Kidney (tissue), 22 donors: ENCODE measurements at places on chromosomes 12 and 14. TPM values are rescaled to one million over a fixed set of nuclear protein-coding genes. Genes with fewer than 3 reads are reported as not detected.

GRCh38 chr12:113422030-113422885 lies at the start of gene SDSL:
Gene SDSL, plus strand, starts transcription at chr12:113422380. Its CDS starts 5,603 bp downstream, at chr12:113427983.
- peak; percentile 89 for DNase-seq

GRCh38 chr12:47811581-47812484 lies 7.9 kb downstream of the HDAC7 start:
- no peak for DNase-seq

DNA sequence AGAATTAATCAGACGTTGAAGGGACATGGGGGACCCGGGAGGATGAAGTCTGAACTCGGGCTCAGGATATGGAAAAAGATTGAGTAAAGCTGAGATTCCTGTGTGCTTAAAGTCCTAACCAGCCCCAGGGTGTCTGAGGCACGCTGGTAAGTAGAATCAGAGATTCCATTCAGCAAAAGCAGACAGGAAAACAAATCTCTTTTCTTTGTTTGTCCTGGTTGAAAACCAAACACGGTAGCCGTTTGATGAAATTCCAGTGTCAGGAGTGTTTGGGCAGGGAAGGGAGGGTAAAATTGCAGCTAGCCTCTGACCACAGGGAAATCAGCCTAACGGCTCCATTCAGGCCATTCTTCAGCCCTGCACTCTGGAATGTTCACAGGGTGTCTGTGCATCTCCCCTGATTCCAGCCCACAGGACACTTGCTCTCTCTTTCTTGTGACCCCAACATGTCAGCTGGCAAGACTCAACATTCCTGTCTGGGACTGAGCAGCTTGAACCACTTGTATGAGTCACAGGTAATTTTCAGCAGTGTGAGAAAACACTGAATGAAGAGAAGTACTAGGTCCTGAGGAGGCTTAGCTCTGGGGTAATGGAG lies 31.0 kb downstream of the NINJ2 start:
- peak; percentile 37 for DNase-seq

PTPRR gene
- polyA plus RNA-seq: 0.86 TPM

DNA sequence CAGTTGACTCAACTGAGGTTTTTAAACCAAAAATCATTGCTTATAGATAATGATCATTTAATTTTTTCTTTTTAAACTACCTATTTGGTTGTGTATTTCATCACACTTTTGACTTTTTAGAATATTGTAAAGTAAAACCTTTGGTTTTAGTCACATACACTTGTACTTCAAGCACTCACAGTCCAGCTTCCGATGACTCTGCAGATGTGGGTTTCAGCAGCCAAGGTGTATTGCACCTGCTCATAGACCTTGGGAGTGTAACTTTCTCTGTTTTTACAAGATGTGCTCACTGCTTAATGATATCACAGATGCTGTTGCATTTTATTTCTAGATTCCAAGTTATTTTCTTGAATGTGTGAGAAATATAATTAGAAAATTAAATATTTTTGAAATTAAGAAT lies 188.3 kb upstream of the SLC38A2 start:
- DNase-seq: no peak

GRCh38 chr14:102883554-102883953 lies 38.9 kb upstream of the AMN start:
- DNase-seq: no peak

RPL10L gene
- not detected for polyA plus RNA-seq

- no peak for DNase-seq
These were observed 19.0 kb downstream of the SDSL start for GRCh38 chr12:113440947-113441782.

DNA sequence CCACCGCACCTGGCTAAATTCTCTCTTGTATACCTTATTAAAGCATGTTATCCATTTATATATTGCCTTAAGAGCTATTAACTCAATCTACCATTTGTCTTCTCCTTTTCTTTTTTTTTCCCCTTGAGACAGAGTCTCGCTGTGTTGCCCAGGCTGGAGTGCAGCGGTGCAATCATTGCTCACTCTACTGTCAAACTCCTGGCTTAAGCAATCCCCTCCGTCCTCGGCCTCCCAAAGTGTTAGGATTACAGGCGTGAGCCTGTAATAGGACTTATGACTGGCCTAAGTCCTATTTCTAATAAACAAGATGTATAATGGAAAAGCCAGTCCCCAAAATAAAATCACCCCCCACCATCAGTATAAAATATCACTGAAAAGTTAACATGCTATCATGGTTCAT lies 14.4 kb downstream of the SNX6 start:
- DNase-seq: no peak

IRAK3 gene
- polyA plus RNA-seq: 1.2 TPM

B4GALNT3 gene
- 11.3 TPM for polyA plus RNA-seq

TPPP2 gene
- polyA plus RNA-seq: 1.3 TPM

- no peak for DNase-seq
These were observed 217.4 kb downstream of the SLC41A2 start for GRCh38 chr12:104740668-104741067.

GRCh38 chr12:90333939-90334338 lies 621.0 kb downstream of the CCER1 start:
- no peak for DNase-seq

DNA sequence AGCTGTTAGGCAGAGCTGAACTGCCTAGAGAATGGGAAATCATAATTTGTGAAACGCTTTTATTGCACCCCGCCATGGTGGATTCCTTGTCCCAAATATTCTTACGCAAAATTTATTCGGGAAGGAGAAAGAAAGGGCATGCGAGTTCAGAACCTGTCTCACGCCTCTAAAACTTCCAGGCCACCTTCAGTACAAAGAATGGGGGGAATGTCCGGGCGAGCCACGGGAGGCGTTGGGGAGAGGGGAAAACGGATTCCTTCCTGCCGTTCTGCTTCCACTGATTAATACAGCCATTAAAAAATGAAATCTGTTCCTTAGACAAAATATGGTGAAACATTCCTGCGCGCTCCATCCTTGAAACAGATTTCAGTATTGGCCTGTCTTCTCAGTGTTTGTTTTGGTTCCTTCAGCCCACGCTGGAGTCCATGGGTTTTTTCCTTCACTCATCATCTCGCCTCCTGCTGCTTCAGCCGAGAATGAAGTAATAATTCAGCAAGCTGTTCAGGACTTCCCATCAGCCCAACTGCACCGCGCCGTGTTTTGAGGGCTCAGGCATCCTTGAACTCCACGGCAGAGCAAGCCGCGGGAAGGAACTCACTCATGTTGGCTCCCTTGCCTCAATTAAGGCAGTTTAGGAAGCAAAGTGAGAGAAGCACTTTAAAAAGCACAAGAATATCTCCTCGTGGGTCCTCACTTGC lies 47.7 kb upstream of the CDKN3 start:
- DNase-seq: no peak

RAD9B gene
- 0.17 TPM for polyA plus RNA-seq

DNA sequence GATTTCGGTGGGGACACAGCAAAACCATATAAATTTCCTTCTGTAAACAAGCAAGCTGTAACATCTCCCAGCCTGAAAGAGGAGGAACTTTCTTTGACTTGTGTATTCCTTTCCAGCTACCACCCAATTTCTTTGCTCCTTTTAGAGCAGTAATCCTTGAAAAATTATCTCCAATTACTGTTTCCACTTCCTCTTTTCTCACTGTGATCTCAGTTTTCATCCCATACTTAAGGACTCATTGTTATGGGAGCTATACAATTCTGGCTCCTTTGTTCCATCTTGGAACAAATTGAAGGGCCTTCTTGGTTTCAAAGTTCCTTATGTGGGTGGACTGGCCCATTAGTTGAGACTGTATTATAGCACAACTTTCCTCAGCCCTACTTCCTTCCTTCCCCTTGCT lies 152.6 kb downstream of the AKAP6 start:
- no peak for DNase-seq

DNAH10 gene
- polyA plus RNA-seq: 0.24 TPM

NRIP2 gene
- polyA plus RNA-seq: 15.9 TPM

SLC5A8 gene
- polyA plus RNA-seq: 2.7 TPM

- peak; percentile 83 for DNase-seq
These were observed 493 bp downstream of the NUMB start for GRCh38 chr14:73457924-73458182.

DNA sequence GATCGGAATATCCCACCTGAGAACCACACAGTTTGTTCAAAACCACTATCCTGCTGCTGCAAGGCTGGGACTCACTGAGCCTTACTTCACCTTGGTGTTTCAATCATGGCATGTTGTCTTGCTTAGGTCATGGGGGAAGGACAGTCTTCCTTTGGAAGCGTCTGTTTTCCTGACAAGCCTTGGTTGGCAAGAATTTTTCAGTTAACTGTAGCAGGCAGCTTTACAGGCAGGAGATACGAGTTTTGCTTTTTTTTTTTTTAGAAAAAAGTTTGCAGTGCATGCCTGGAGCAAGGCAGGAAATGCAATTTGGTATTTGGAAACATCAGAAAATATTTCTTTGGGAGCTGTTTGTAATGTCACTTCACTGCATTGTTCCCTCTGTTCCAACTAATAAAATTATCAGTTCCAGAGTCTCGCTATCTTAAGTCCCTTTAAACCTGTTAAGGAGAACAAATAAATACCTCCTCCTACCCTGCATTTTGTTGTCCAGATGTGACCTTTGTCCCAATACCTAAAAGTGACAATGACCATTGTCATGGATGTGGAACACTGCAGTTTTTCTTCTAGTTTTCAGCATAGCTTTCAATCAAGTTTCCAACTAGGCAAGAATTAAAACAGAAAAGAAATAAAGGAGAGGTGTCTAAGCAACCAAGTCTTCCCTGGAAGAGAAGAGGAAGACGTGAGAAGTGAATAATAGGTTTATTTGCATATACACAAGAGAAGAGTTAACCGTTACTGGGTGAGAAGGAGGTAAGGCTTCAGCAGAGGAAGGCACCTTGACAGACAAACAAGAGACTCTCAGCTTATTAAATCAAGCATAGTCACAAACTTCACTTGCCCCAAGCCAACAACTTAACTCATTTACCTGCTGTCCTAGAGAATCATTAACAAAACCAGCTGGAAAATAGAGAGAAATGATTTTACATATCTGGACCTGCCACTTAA lies 71.4 kb upstream of the ACTN1 start:
- no peak for DNase-seq

DNA sequence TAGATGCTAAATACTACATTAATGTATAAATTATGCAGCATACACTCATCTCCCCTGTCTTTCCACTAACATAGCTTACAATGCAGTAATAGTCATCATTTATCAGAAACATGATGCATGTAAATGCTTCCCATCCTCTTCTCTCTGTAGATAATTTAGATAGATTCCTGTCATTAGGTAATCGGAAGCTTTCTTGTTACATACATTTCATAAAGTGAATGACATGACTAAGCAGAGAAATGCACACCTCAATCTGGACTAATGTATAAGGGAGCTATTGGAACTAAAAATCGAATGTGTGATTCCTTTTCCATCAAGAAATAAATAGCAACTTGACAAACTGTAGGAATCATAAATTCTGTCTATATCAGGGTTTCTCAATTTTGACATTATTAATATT lies 273.4 kb downstream of the RASSF9 start:
- no peak for DNase-seq

GRCh38 chr12:5243014-5243413 lies 188.9 kb upstream of the NTF3 start:
- DNase-seq: no peak
